Thoracic aorta (tissue), 2 donors: ENCODE measurements at places on chromosomes 7 and 10. TPM values are rescaled to one million over a fixed set of nuclear protein-coding genes. Genes with fewer than 3 reads are reported as not detected.
A peak's percentile ranks its signal among the peaks of the same experiment; 100 is the strongest.

The FBXO24 gene
- not detected for total RNA-seq

DNA sequence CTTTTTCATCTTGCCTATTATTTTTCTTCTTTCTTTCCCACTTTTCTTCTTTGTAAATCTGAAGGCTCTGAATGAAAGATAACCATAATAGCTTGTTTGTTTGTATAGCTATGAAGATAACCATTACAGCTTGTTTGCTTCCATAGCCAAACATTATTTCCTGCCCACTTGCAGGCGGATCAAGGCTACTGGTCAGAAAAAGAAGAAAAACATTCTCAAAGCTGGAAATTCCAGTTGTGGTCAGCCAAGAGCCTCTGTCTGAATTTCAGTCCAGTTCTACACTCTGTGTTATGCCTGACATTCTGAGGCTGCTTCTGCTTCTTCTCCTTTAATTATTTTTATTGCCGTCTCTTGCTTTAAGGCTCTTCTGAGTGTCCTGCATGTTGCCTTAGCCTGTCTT is 48.9 kb downstream of the TMEM178B start:
- no peaks in the 10 kb centered on the region for H3K36me3 ChIP-seq
- no peak for DNase-seq
- H3K27ac ChIP-seq, result no peak overlapping the region
- no peaks in the 10 kb centered on the region for H3K4me1 ChIP-seq
- H3K27me3 ChIP-seq, result no peaks in the 10 kb centered on the region
- no peak overlapping the region for H3K4me3 ChIP-seq

DNA sequence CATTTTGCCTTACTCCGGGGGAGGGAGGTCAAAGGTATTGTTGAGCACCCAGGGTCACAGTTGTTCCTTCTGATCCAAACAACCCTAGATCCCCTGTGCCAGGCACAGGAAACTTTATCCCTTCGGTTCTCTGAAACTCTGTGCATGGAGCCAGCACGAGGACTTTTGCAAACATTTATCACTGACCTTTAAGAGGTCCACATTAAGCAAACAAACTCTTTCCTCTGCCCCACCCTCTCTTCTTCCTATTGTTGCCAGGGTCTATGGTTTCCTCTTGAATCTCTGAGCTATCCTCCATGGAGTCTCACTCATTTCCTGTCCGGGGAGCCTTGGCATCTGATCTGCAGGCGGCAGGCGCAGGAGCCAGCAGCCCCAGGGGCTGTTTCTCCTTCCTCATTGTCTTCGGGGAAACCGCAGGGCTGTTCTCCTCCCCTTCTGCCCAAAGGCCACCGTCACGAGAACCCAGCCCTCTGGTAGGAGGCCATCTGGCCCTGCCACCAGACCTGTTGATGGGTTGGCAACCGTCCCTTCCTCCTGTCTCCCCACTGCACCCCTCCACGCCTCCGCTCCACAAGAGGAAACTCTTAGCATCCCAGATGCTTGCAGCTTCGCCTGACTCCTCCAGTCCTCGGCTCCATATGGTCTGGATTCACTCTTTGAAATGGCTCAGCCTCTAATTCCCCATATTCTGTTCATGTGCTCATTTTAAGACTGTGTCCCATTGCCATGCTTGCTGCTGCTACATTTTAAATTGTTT is 327.3 kb upstream of the NRP1 start:
- peaks cover 4% of the 10 kb centered on the region for H3K4me1 ChIP-seq
- H3K4me3 ChIP-seq, result peak overlapping the region; percentile 43
- H3K27me3 ChIP-seq, result no peaks in the 10 kb centered on the region
- peak; percentile 4 for DNase-seq

GRCh38 chr10:13945390-13946208 is 358.8 kb downstream of the PRPF18 start:
- H3K4me1 ChIP-seq, result peaks cover 11% of the 10 kb centered on the region
- H3K27ac ChIP-seq, result no peak overlapping the region
- no peak for DNase-seq

- no peak overlapping the region for H3K27ac ChIP-seq
- H3K4me1 ChIP-seq, result no peaks in the 10 kb centered on the region
- DNase-seq, result no peak
- no peak overlapping the region for H3K4me3 ChIP-seq
- no peaks in the 10 kb centered on the region for H3K27me3 ChIP-seq
Measured at GRCh38 chr7:47684728-47685127, 102.8 kb upstream of the TNS3 start.

DNA sequence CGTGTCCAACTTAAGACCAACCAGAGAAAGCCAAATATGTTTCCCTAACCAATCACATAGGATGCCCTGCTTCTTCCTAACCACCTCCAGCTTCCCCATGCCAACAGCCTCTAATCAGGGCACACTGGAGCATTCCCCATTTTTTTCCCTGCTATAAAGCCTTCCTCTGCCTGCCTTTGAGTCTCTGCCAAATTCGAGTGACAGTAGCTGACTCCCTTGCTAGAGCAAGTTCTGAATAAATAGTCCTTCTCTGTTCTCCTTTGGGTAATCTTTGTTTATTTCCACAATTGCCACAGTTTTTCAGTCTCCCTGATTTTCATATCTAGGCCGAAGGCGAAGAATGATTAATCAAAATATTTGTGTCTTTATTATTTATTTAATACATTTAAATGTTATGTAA is 96.7 kb downstream of the ANLN start:
- no peak overlapping the region for H3K27ac ChIP-seq
- H3K4me3 ChIP-seq, result no peak overlapping the region
- H3K4me1 ChIP-seq, result no peaks in the 10 kb centered on the region
- no peak for DNase-seq
- no peaks in the 10 kb centered on the region for H3K36me3 ChIP-seq

The IMMP2L gene
- total RNA-seq, result 13.1 TPM

DNA sequence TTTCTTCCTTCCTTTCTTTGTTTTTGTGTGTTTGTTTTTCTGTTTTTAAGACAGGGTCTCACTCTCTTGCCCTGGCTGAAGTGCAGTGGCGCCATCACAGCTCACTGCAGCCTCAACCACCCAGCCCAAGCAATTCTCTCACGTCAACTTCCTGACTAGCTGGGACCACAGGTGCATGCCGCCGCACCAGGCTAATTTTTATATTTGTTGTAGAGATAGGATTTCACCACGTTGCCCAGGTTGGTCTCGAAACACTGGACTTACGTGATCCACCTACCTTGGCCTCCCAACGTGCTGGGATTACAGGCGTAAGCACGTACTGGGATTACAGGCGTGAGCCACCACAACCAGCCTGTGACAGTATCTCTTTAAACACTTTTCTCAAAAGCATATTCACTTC is 120.7 kb downstream of the DKK1 start:
- H3K4me1 ChIP-seq, result no peaks in the 10 kb centered on the region
- H3K27ac ChIP-seq, result no peak overlapping the region
- H3K4me3 ChIP-seq, result no peak overlapping the region
- no peaks in the 10 kb centered on the region for H3K27me3 ChIP-seq
- DNase-seq, result no peak

DNA sequence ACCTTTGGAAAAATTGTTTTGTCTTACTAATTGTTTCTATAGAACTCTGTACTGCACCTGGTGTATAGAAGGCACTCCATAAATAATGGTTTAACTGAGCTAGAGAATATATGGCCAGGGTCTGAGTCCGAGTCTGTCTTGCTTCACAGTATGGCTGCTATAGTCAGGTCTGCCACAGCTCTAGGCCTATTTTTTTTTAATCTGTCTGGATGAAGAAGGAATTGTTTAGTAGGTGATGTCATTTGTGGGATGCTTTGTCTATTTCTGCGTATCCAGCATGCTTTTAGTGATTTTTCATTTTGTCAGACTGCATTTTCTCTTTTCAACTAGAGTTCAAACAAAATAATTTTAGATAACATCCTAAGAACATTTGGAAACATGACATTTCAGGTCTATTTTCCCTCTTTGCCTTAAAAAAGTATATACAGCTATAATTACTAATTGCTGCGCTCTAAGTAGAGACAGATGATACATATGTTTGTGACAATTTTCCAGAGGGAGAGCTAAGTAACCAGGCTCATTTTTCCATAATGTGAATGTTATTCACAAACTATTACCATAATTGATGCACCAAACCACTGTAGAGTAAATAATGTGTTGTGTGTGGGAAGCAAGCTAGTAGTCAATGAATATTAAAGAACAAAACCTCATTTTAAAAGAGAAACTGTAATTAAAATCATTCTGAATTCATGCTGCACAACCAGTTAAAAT is 361.7 kb downstream of the AUTS2 start:
- peaks cover 25% of the 10 kb centered on the region for H3K4me1 ChIP-seq
- no peak overlapping the region for H3K27ac ChIP-seq
- no peak overlapping the region for H3K4me3 ChIP-seq
- H3K36me3 ChIP-seq, result no peaks in the 10 kb centered on the region
- no peaks in the 10 kb centered on the region for H3K27me3 ChIP-seq

DNA sequence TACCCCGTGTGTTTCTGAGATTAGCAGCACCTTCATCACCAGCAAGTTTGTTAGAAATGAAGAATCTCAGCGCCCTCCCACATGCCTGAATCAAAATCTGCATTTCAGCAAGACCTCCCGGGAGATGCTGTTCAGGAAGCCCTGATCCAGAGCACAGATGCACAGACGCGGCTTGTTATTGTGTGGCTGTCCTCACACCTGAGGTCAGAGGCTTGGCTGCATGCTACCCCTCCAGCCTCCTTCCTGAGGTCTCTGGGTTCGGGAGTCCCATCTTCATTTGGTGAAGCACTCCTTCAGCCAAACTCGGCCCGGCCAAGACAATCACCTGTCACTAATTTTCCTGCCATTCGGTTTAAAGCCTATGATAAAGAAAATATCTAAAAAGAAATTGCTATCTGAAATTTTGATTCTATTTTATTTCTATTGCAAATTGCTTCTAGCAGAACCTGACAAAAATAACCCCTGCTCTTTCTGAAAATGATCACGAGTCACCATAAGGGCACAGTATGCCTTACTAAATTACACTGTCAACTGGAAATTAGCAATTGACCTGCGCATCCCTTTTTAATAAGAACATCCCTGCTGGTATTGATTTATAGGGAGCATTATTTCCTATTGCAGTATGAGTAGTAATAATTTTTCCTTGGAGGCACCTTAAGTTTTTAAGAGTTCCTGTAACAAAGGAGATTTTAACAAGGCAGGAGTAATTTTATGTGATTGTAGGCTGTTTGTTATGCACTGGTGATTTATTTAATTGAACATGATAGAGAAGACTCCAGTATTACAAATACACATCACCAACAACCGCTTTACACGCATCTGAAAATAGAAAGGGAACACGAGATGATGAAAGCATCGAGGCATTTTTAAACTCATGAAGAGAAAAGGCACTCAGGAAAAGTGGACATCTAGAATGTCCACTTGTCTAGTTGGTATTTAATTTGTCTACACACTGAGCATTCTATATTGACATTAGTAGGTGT is 49.5 kb downstream of the VSTM2A start:
- H3K27me3 ChIP-seq, result no peaks in the 10 kb centered on the region
- H3K27ac ChIP-seq, result no peak overlapping the region

The C10orf143 gene
- not detected for total RNA-seq

GRCh38 chr10:82245157-82245556 is 370.2 kb downstream of the NRG3 start:
- H3K4me1 ChIP-seq, result no peaks in the 10 kb centered on the region
- DNase-seq, result no peak
- no peaks in the 10 kb centered on the region for H3K27me3 ChIP-seq
- H3K36me3 ChIP-seq, result no peaks in the 10 kb centered on the region

- no peak overlapping the region for H3K4me3 ChIP-seq
- no peaks in the 10 kb centered on the region for H3K27me3 ChIP-seq
- no peaks in the 10 kb centered on the region for H3K4me1 ChIP-seq
- H3K36me3 ChIP-seq, result no peaks in the 10 kb centered on the region
- DNase-seq, result no peak
- H3K27ac ChIP-seq, result no peak overlapping the region
Measured at GRCh38 chr7:70621954-70622600, 509.9 kb upstream of the GALNT17 start.

DNA sequence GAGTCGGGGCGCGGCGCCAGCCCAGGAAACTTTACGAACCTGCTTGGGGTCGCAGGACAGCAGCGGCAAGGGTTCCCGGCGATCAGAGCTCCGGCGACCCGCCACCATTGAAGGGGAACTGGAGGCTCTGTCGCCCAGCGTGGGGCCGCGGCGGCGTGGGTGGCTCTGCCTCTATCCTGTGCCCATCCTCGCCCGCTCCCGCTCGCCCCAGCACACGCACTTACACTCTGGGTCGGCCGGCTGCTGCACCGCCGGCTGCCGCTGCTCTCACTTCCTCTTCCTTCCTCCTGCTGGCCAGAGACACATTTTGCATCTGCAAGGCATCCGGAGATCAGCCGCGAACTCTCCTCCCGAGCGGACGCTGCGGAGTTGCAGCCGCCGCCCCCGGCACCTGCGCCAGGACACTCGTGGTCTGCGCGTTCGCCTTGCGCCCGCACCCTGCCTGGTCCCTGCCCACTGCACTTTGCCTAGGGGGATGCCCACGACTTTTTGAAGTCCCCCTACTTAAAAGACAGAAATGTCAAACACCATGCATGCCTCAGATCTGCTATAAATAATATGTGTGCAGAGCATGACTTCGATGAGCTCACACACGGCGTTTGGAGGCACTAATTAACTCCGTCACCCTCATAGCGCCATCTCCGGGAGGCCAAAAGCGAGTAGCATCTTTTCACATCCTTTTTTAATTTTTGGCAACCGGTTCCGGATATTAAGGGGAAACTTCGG is at the start of gene ELMO1:
TSS of gene ELMO1 (minus strand) at position 229 of the 726 bp plus-strand sequence. CDS start 106,174 bp downstream, outside the sequence.
- no peaks in the 10 kb centered on the region for H3K36me3 ChIP-seq
- H3K4me3 ChIP-seq, result peak within 1 kb of the TSS; percentile 92
- H3K27ac ChIP-seq, result peak within 1 kb of the TSS; percentile 61
- peaks cover 9% of the 10 kb centered on the region for H3K4me1 ChIP-seq
- no peaks in the 10 kb centered on the region for H3K27me3 ChIP-seq

GRCh38 chr10:88913127-88913526 is 33.1 kb downstream of the STAMBPL1 start:
- no peaks in the 10 kb centered on the region for H3K4me1 ChIP-seq
- no peak overlapping the region for H3K4me3 ChIP-seq
- no peaks in the 10 kb centered on the region for H3K27me3 ChIP-seq
- H3K27ac ChIP-seq, result no peak overlapping the region
- no peak for DNase-seq

The BTBD16 gene
- not detected for total RNA-seq

DNA sequence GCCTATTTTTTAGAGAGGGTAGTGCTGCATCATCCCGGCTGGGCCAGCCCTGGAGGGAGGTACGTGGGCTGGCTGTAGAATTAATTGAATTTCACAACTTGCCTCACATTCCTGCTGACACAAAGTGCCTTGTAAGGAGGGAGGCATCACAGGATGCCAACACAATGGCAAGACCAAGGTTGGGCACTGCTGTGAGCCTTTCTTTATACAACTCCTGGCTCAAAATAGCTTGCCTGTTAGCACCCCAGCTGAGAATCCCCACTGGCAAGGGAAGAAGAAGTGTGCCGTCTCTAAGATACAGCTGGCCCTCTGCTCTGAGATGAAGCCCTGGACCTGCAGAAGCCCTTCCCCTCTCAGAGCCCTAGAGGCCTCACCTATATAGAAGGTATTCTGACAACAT is 873.9 kb downstream of the GRID1 start:
- H3K36me3 ChIP-seq, result no peaks in the 10 kb centered on the region
- no peak overlapping the region for H3K4me3 ChIP-seq
- H3K27ac ChIP-seq, result no peak overlapping the region
- H3K27me3 ChIP-seq, result no peaks in the 10 kb centered on the region

The ADAM22 gene
- 5.0 TPM for total RNA-seq
